ENCODE measurements at places on chromosomes 2 and 18.

DNA sequence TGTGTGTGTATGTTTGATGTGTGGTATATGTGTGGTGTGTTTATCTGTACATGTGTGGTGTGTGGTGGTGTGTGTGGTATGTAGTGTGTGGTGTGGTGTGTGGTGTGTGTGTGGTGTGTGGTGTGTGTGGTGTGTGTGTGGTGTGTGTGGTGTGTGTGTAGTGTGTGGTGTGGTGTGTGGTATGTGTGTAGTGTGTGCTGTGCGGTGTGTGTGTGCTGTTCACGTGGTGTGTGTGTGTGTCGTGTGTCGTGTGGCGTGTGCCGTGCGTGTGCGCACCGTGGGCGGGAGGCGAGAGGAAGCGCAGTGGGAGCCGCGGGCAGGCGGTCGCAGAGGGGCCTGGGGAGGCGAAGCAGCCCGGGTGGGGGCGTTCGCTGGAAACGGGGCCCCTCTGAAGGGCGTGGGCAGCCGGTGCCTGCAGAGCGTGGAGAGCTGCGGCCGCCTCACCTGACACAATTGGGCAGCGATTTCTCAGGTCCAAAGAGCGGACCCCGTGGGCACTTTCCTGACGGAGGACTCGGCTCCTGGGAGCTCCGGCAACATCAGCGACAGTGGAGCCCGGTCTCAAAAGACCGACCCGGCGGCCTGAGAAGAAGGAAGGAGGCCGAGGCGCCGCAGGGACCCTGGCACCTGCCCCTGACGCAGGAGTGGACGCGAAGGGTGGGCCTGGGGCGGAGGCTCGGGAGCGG is 741.1 kb upstream of the SALL3 start:
- DNase-seq = no peak

- DNase-seq = no peak
Measured at GRCh38 chr18:48136827-48137373, 206.4 kb upstream of the SMAD2 start.

GRCh38 chr2:128642821-128643220 is 324.2 kb upstream of the HS6ST1 start:
- DNase-seq = no peak

DNA sequence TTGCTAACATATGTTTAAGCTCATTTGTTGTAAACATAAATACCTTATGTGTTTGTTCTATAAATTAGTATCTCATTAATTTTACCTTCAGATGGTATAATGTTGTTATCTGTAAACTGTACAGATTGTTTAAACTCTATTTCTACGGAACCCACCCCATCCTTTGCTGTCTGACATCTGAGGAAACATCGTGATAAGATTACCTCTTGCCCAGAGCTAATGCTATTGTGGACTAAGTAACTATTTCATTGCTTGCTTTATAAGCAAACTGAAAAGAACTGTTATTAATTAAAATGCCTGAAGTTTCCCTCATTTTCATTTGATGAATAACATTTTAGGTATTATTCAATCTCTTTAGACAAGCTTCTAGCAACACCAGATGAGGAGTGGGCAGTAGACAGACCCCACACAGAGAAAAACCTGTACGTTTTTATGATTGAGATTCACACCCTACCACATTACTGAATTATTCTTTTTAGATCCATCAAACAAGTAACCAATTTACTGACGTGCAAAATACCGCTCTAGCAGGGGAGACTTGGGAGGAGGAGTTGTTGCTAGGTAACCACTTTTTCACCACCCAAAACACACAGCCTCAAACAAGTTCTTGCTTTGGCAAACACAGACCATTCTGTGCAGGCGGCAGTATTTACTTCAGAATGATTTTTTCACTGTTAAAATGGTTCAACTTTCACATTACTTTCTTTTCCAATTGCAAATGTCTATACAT is 1.9 kb upstream of the SYT4 start:
- DNase-seq = no peak

DNA sequence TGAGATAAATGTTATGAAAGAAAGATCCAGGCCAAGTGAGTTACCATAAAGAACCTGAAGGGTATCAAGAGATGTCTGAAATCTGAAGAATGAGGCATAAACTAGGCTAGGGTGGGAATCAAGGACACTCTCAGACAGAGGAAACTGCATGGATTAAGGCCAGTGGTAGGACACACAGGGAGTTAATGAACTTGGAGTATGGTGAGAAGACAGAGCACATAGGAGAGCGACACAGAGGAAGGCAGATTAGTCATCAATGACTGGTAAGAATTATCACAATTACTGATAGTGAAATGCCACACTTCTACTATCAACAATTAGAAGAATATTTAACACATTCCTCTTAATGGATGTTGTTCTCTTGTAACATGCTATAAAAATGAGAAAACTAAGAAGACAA is 76.9 kb downstream of the TTC21B start:
- no peak for DNase-seq

- DNase-seq = no peak
Measured at GRCh38 chr2:129722306-129723019, 257.0 kb upstream of the RAB6C start.

DNA sequence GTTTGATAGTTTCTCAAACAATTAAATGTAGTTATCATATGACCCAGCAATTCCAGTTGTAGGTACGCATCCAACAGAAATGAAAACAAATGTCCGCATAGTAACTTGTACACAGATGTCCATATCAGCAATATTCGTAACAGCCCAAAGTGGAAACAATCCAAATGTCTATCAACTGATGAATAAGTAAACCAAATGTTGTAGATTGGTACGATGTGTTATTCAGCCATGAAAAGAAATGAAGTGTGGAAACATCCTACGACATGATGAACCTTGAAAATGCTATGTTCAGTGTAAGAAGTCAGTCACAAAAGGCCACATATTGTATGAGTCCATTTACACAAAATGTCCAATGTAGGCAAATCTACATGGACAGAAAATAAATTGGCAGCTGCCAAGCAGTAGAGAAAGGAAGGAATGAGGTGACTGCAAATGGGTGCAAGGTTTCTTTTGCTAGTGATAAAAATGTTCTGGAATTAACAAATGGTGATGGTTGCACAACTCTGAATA is 26.9 kb downstream of the GAREM1 start:
- no peak for DNase-seq

DNA sequence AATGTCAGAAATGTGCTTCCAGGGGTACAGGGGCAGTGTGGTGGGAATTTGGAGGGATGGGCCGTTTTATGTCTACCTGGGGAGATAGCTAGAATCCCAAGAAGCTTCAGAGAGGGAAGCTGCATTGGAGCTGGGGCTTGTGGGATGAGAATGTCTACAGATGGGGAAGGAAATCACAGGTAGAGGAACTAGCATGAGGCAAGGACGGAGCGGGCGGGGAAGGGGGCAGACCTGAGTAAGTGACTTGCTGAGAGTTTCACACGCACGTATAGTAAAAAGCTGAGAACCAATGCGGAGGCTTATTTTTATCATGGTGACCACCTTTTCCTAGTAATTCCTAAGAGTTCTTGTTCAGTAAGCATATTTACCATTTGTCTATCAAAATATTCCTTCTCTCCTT is 6.3 kb downstream of the C2orf80 start:
- no peak for DNase-seq

DNA sequence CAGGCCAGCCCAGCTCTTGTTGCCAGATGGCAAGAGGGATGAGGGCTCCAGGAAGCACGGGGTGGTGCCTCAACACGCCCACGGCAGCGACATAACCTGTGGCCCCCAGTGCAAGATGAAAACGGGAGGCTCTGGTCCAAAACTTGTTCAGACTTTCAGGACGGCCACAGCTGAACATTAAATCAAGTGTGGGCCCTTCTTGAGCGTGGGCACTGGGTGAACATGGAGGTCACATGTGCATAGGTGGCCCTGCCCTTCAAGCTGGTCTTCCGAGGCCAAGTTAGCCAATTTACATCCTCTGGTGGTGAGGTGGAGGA is 77.5 kb downstream of the NDUFA10 start:
- no peak for DNase-seq

GRCh38 chr2:130928385-130928784 is 91.7 kb downstream of the ARHGEF4 start:
- no peak for DNase-seq

- no peak for DNase-seq
Measured at GRCh38 chr2:186518291-186518690, 32.2 kb downstream of the ZC3H15 start.

DNA sequence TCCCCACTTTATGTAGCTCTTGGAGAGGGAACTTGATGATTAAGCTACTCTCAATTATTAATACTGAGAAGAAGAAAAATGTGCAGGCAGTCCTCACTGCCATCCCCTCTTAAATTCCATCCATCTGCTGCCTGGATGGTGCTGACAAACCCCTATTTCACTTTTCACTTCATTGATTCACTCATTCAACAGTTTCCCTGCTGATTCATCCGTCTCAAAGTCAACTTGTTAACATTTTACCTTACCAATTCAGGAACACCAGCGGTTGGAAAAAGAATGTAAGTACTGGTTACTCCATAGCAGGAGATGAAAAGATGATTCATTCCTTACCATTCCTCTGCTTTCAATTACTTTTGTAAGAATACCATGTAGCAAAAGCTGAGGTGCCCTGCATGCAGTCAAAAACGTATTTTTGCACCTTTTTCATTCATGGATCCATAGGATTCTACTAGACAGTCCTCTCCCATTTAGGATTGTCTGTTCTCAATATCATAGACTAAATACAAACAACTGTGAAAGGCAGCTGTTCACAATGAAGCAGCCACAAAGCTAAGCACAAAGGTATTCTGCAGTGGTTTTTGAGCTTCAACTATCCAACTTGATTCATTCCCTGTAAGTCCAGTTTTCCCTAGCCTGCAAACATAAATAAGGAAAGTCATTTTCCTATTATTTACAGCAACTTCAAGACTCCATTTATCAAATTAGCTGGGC is 262.0 kb downstream of the MREG start:
- DNase-seq = no peak

DNA sequence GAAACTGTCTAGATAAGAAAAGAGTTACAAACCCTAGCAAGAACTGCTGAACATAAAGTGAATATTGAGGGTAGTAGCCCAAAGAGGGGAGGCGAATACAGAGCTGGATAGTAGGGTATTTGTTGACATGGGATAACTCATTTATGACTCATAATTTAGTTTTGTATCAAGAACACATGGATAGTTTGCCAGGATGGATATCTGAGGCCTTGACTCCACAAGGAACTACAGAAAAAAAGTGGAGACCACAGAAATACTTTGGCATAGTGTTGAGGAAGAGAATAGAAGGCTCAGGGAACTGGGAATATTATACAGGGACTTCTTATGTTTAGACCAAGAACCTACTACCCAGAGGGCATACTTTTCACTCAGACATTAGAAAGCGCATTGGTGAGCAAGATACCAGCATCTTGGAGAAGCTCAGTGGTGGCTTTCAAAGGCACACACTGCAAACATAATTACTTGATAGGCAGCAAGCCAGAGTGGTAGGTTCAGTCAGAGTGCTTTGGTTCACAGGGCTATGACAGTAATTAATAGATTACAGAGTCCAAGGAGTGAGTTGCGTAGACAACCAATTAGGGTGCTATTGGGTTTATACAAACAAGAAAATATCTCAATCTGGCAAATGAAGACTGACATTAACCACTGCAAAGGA is 51.9 kb upstream of the ZBTB7C start:
- no peak for DNase-seq

DNA sequence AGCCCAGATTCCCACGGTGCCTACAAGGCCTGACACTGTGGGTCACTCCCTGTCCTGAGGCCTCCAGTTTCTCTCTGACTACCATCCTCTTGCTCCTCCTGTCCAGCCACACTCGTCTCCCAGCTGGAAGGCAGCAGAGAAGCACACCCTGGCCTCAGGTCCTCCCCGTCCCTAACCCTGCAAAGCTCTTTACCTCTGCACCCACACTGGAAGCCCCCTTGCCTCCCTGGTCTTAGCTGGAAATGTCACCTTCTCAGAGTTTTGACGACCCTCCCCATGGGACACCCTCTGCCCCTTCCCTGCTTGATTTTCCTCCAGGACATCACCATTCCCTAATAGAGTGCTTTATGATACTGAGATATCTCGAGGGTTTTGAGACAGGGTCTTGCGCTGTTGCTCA is 10.6 kb downstream of the RNU2-63P start:
- no peak for DNase-seq

- DNase-seq = no peak
Measured at GRCh38 chr2:46951290-46952064, 35.9 kb upstream of the MCFD2 start.

DNA sequence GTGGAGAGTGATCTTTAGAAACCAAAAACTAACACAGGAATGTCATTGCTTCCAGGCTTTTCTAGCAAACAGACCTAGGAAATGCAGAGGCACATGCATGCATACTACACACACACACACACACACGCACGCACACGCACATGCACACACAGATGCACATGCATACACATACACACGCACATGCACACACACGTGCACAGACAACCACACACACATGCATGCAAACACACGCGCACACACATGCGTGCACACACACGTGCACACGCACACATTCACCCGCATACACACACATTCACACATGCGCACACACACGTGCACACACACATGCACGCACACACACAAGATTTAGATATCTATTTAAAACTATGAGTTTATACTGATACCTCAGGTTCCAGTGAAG is 379.5 kb downstream of the ZNF516 start:
- DNase-seq = no peak

DNA sequence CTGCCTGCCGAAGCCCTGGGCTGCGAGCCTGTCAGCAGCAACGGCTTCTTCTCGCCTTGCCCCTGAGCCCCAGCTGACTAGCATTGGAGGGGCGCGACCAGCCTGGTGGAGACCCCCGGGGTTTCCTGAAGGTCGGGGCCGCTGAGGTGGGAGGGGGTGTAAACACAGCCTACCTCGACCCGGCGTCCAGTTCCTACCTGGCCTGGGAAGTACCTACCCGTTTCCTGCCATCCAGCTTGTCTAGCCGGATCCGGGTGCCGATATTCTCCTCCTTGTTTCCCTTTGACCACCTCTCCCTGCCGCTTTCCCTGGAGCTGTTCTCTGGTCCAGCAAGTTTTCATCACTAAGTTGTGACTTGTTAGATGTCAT is 511 bp downstream of the MOB4 start:
- DNase-seq = no peak

DNA sequence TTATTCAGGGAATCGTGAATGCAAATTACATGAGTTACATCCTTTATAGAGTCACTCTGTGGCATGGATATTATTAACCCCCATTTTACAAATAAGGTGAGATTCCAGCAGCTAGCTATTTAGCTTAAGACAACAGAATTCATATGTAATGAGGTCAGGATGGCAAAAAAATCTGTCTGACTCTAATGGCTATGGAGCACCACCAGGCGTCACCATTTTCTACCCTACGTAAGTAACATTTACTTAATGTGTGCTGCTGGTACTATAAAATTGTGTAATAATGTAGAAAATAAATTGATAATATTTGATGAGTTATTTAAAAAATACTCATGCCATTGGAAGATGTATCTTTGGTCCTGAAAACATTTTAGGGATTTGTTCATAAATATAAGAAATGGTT is 2040.1 kb upstream of the LRRTM1 start:
- no peak for DNase-seq
